ENCODE measurements at places on chromosomes 5 and 9. TPM values are rescaled to one million over a fixed set of nuclear protein-coding genes. Genes with fewer than 3 reads are reported as not detected.

Gene SPINK5
- not detected for total RNA-seq

Gene CATSPER3
- total RNA-seq, result 0.10 TPM

Gene EPB41L4A
- total RNA-seq, result 3.4 TPM

Gene TOMM5
- total RNA-seq, result 37.5 TPM

Gene RXRA
- 11.2 TPM for total RNA-seq

Gene TNC
- total RNA-seq, result 0.10 TPM

Gene ARHGEF39
- total RNA-seq, result 0.10 TPM

Gene KLHL3
- total RNA-seq, result 9.3 TPM

Gene MSH3
- 15.8 TPM for total RNA-seq

Gene SPATA6L
- 1.8 TPM for total RNA-seq

Gene SUSD3
- 11.0 TPM for total RNA-seq

Gene NDFIP1
- total RNA-seq, result 195 TPM

Gene TGFBR1
- 31.3 TPM for total RNA-seq

Gene SNX24
- 1.4 TPM for total RNA-seq

Gene PPP3R2
- total RNA-seq, result not detected

Gene AMBP
- total RNA-seq, result not detected

Gene FBP1
- total RNA-seq, result 12.2 TPM

Gene TRIP13
- total RNA-seq, result 0.21 TPM

Gene TMEM252
- not detected for total RNA-seq

Gene ANKDD1B
- 0.52 TPM for total RNA-seq

Gene SMIM33
- total RNA-seq, result not detected

Gene TAF11L5
- not detected for total RNA-seq

Gene CDC20B
- total RNA-seq, result not detected

Gene ANKRD18B
- total RNA-seq, result 1.2 TPM

Gene LMX1B
- total RNA-seq, result not detected

Gene PCDHA11
- total RNA-seq, result 0.10 TPM

Gene FOXD4
- not detected for total RNA-seq

Gene C7
- total RNA-seq, result not detected

Gene DOK3
- total RNA-seq, result 38.6 TPM

Gene OR1Q1
- total RNA-seq, result not detected

Data from mononuclear cell (primary cell).